ENCODE measurements at places on chromosomes 5 and 9. TPM values are rescaled to one million over a fixed set of nuclear protein-coding genes. Genes with fewer than 3 reads are reported as not detected.

- H3K4me1 ChIP-seq: peaks cover 7% of the 10 kb centered on the region
- H3K36me3 ChIP-seq: no peaks in the 10 kb centered on the region
- H3K4me3 ChIP-seq: no peak overlapping the region
- no peaks in the 10 kb centered on the region for H3K27me3 ChIP-seq
- no peak overlapping the region for H3K27ac ChIP-seq
These were observed 67.8 kb downstream of the PTCD2 start for GRCh38 chr5:72387985-72388384.

DNA sequence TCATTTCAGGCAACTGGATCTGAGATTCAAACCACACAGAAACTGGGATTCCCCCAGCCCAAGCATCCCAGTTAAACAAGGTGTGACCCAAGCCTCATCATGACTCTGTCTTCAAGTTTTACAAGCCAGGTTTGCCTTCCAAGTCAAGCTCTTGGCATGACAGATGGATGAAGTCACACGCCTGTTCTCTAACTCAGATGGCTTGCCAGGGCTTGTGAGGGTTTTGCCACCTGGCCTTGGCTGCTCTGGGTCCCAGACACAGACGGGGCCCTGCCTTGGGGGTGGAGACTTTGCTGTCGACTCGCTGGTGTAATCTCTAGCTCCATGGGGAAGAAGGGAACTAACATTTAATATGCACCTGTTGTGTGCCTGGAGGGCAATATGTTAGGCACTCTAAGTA lies 95.8 kb upstream of the RARS1 start:
- no peak overlapping the region for H3K4me3 ChIP-seq
- peaks cover 85% of the 10 kb centered on the region for H3K36me3 ChIP-seq

GRCh38 chr5:103829585-103829984 lies 267.0 kb upstream of the NUDT12 start:
- H3K36me3 ChIP-seq: no peaks in the 10 kb centered on the region
- no peaks in the 10 kb centered on the region for H3K4me1 ChIP-seq
- no peak overlapping the region for H3K27ac ChIP-seq
- H3K27me3 ChIP-seq: no peaks in the 10 kb centered on the region

- H3K27ac ChIP-seq: peak overlapping the region; percentile 25
- H3K4me1 ChIP-seq: peaks cover 22% of the 10 kb centered on the region
- no peaks in the 10 kb centered on the region for H3K27me3 ChIP-seq
- no peak overlapping the region for H3K4me3 ChIP-seq
- H3K36me3 ChIP-seq: peaks cover 12% of the 10 kb centered on the region
- no peak for DNase-seq
These were observed 144.0 kb upstream of the ZNF462 start for GRCh38 chr9:106718936-106719335.

GRCh38 chr5:151868451-151868850 lies 56.2 kb downstream of the GLRA1 start:
- no peak overlapping the region for H3K4me3 ChIP-seq
- no peak for DNase-seq
- H3K27me3 ChIP-seq: peaks cover 35% of the 10 kb centered on the region
- no peaks in the 10 kb centered on the region for H3K36me3 ChIP-seq
- no peaks in the 10 kb centered on the region for H3K4me1 ChIP-seq

- H3K27me3 ChIP-seq: peaks cover 71% of the 10 kb centered on the region
- DNase-seq: no peak
- no peak overlapping the region for H3K27ac ChIP-seq
- no peak overlapping the region for H3K4me3 ChIP-seq
- no peaks in the 10 kb centered on the region for H3K4me1 ChIP-seq
These were observed 6.2 kb downstream of the GZMK start for GRCh38 chr5:55030220-55030619.

DNA sequence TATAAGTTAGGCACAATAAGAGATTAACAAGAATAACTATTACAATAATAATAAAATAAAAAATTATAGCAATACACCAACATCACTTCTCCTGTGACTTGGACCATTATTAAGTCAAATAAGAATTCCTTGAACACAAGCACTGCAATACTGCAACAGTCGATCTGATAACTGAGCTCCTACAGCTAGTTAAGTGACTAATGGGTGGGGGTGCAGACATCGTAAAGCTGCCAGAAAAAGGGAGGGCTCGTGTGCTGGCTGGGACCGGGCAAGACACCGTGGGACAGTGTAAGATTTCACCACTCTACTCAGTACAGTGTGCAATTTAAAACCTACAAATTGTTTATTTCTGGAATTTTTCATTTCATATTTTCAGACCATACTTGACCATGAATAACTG lies 78.8 kb downstream of the SNX24 start:
- H3K27me3 ChIP-seq: no peaks in the 10 kb centered on the region
- no peak overlapping the region for H3K4me3 ChIP-seq
- no peak overlapping the region for H3K27ac ChIP-seq
- no peak for DNase-seq

DNA sequence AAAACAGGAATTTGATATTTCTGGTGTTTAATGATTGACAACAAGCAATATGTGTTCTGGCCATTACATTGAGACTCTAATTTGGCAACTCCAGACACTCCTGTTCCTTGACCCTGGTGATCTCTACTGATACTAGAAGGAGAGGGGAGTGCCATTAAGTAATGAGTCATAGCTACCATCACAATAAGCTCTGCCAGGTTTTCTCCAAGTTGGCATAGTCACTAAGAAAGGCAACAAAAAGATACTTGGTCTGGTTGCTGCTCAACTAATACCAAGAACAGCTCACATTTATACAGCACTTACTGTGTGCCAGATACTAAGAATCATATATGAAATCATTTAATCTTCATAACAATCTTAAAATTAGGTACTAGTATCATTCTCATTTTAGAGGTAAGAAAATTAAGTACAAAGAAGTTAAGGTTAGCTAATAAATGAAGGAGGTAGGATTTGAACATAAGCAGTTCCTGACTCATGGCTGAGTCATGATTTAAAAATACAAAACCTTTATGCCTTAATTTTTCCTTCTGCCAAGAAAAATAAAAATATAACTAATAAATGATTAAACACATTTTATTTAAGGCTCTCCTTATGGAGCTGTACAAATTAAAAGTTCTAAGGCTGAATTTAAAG lies 19.9 kb upstream of the PRXL2C start:
- peak overlapping the region; percentile 70 for H3K27ac ChIP-seq
- peak overlapping the region; percentile 24 for H3K4me3 ChIP-seq
- peak; percentile 11 for DNase-seq
- no peaks in the 10 kb centered on the region for H3K36me3 ChIP-seq
- H3K27me3 ChIP-seq: no peaks in the 10 kb centered on the region
- H3K4me1 ChIP-seq: no peaks in the 10 kb centered on the region

DNA sequence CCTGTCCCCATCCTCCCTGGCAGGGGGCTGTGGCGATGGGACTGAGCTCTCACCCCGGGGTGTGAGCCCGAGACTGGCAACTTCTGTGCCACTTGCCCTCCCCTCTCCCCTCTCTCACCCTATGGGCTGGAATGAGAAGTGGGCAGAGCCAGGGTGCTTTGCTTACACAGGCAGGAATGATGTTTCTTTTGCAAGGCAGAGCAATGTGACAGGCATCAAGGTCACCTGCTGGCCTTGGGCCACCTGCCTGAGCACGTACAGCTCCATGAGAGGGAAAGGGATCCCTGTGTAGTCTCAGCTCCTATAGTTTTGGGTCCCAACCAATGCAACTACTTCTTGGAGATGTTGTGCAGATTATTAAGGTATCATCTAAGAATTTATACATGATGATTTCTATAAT lies 252.8 kb upstream of the DAP start:
- no peak for DNase-seq
- H3K4me1 ChIP-seq: no peaks in the 10 kb centered on the region
- H3K36me3 ChIP-seq: no peaks in the 10 kb centered on the region
- no peak overlapping the region for H3K27ac ChIP-seq
- no peak overlapping the region for H3K4me3 ChIP-seq

DNA sequence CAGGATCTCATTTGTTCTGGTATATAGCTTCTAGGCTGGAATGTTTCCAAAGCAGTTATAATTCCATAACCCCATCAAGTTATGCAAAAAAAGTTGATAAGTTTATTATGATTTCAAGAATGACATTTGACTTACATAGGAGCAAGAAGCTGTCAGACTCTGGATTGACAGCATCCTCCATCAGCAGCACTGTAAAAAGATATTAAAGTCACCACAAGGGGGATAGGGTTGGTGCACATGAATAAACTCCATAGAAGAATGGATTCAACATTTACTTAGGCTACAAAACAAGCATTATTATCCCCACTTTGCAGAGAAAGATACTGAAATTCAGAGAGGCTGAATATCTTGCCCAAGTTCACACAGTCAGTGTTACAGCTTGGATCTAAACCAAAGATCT lies 208.9 kb upstream of the SLC30A5 start:
- H3K27me3 ChIP-seq: no peaks in the 10 kb centered on the region
- DNase-seq: no peak
- H3K27ac ChIP-seq: no peak overlapping the region
- H3K4me1 ChIP-seq: no peaks in the 10 kb centered on the region
- H3K4me3 ChIP-seq: no peak overlapping the region

DNA sequence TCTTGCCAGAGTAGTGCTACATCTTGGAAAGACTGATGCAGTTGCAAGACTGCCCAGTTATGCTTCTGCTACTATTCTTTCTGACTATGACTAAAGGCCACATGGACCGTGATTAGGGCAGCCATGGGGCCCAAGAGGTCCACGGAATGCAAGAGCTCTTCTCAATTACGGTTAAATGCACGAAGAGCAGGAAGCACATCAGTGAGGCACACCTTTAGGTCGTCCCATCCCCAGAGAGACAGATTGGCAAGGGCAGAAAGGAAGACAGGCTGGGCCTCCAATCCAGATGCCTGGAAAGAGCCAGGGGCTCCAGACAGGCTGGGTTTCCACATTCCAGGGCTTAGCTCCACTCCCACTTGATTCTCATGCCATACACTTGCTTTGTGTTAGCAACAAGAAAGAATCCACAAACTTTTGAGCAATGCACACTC lies 132.3 kb upstream of the SLIT3 start:
- no peaks in the 10 kb centered on the region for H3K36me3 ChIP-seq
- H3K27me3 ChIP-seq: no peaks in the 10 kb centered on the region
- H3K27ac ChIP-seq: no peak overlapping the region
- H3K4me3 ChIP-seq: no peak overlapping the region

DNA sequence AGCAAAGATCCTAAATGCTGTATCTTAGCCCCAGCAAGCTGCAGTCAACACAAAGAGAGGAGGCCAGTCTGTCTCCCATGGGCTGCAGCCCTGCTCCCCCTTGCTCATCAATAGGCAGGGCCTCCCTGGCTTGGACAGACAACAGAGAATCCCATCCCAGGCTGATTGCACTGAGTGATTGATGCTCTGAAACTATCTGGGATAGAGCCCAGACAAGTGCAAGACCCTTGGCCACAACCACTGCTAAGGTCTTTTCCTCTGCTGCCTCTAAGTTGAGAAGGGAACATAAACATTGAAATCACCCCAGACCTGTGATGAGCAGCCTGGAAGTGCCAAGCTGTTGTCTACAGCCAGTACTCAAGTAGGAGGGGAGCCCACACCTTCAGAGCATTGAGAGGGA lies 661.0 kb upstream of the CDH18 start:
- H3K27me3 ChIP-seq: no peaks in the 10 kb centered on the region
- H3K36me3 ChIP-seq: no peaks in the 10 kb centered on the region
- H3K4me1 ChIP-seq: no peaks in the 10 kb centered on the region
- no peak overlapping the region for H3K27ac ChIP-seq

DNA sequence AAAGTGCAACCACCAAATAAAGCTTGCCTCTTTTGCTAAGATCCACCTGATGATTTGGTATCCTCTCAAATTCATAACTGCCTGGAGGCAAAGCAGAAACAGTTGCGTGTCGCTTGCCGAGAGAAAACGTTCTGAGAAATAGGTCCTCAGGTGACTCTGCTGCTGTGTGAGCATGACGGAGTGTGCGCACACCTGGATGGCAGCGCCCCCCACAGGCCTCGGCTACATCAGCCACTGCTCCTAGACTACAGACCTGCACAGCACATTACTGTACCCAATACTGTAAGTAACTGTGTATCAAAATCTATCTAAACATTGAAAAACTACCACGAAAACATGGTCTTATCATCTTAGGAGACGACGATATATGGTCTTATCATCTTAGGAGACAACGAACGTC lies 87.4 kb downstream of the CAMSAP1 start:
- no peak for DNase-seq
- no peaks in the 10 kb centered on the region for H3K4me1 ChIP-seq
- no peak overlapping the region for H3K27ac ChIP-seq
- no peak overlapping the region for H3K4me3 ChIP-seq

GRCh38 chr5:27911216-27911615 lies 872.8 kb upstream of the CDH9 start:
- no peaks in the 10 kb centered on the region for H3K27me3 ChIP-seq
- peak overlapping the region; percentile 77 for H3K27ac ChIP-seq
- H3K4me1 ChIP-seq: peaks cover 28% of the 10 kb centered on the region

DNA sequence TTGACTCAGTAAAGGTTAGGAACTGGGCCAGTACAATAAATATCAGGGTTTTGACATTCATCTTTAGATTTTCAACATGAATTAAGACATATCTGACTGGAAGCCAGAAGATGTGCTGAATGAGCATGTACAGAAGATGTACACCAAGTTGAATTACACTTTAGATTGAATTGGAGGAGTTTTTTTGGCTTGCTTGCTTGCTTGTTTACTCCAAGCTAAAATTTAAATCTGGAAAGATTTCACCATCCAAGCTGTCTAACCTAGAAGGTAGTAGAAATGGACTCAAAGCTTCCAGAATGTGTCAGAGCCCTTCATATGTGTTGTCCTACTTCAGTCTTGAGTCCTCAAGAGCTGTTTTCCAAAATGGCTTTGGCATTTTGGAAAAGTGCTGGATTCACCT lies 49.0 kb upstream of the FCHO2 start:
- no peak for DNase-seq
- no peak overlapping the region for H3K4me3 ChIP-seq
- H3K36me3 ChIP-seq: peaks cover 71% of the 10 kb centered on the region

DNA sequence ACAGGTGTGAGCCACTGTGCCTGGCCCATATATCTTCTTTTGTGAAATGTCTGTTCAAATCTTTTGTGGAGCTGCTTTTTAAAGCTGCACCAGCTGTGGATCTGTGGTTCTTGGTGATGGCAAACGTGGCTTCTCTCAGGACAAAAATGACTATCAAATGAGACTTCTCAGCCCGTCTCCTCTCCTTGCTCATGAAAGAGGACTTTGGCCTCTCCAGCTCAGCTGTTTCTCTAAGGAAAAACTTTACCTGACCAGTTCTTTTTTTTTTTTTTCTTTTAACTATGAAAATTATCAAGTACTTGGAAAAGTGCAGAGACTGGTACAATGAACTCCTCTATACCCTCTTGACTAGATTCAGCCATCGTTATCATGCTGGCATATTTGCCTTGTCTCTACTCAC lies 44.8 kb downstream of the RALGPS1 start:
- no peaks in the 10 kb centered on the region for H3K36me3 ChIP-seq
- no peak for DNase-seq
- H3K4me3 ChIP-seq: no peak overlapping the region
- peaks cover 10% of the 10 kb centered on the region for H3K4me1 ChIP-seq

- peaks cover 32% of the 10 kb centered on the region for H3K27me3 ChIP-seq
- H3K4me3 ChIP-seq: no peak overlapping the region
- DNase-seq: no peak
- no peaks in the 10 kb centered on the region for H3K4me1 ChIP-seq
These were observed 132.4 kb downstream of the FRMD3 start for GRCh38 chr9:83405759-83406158.

GRCh38 chr5:98942847-98943246 lies 14.0 kb upstream of the CHD1 start:
- no peaks in the 10 kb centered on the region for H3K36me3 ChIP-seq
- H3K4me3 ChIP-seq: no peak overlapping the region
- DNase-seq: no peak

Gene CNTLN
- 5.7 TPM for total RNA-seq

Gene TLX3
- 6.5 TPM for total RNA-seq

Gene ACTBL2
- total RNA-seq: 0.45 TPM

Gene PCDHB8
- 0.21 TPM for total RNA-seq

Gene TYRP1
- total RNA-seq: not detected

Gene CDH18
- not detected for total RNA-seq

Gene CARTPT
- total RNA-seq: not detected
